ENCODE measurements at places on chromosomes 3 and 15. TPM values are rescaled to one million over a fixed set of nuclear protein-coding genes. Genes with fewer than 3 reads are reported as not detected.

DNA sequence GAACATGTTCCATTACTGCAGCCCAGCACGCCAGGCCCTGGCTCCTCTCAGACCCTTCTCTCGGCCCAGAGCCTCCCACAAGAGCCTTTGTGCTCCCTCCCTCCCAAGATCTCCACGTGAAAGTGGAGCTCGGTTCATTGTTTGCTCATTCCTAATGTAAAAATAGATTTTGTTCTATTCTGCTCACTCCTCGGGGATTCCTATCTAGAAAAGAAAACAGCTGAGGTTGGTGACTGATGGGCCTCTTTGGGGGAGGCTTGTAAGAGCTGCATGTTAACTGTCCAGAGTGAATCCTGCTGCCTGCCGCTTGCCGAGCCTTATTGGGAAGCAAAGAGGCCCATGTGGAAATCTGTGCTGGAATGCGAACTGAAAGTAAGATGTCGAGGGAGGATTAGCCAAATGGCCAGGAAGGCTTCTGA lies 267.1 kb downstream of the LRTM1 start:
- H3K4me3 ChIP-seq: no peak overlapping the region
- peaks cover 5% of the 10 kb centered on the region for H3K4me1 ChIP-seq
- H3K27ac ChIP-seq: no peak overlapping the region
- DNase-seq: no peak
- H3K27me3 ChIP-seq: no peaks in the 10 kb centered on the region

DNA sequence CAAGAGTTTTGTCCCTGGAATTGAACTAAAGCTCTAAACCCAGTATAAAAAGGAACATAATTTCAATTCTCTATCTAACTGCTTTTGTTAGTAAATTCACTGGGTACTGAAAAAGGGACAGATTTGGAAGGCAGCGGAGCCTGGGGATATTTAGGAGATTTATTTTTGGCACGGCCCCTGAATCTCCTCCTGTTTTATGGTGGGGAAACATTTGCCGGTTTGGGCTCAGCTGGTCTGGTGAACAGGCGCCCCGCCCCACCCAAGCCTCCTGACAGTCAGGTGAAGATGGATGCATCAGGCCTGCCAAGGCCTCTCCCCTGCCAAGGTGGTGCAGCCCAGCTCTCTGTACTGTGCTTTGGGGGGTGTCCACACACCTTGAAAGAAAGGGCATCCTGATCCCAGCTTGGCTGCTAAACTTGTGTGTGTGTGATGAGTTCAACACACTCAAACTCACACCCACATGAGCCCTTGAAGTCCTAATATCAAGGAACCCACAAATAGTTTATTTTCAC lies 46.3 kb downstream of the EBLN2 start:
- H3K4me3 ChIP-seq: no peak overlapping the region
- H3K4me1 ChIP-seq: no peaks in the 10 kb centered on the region
- H3K27ac ChIP-seq: no peak overlapping the region

DNA sequence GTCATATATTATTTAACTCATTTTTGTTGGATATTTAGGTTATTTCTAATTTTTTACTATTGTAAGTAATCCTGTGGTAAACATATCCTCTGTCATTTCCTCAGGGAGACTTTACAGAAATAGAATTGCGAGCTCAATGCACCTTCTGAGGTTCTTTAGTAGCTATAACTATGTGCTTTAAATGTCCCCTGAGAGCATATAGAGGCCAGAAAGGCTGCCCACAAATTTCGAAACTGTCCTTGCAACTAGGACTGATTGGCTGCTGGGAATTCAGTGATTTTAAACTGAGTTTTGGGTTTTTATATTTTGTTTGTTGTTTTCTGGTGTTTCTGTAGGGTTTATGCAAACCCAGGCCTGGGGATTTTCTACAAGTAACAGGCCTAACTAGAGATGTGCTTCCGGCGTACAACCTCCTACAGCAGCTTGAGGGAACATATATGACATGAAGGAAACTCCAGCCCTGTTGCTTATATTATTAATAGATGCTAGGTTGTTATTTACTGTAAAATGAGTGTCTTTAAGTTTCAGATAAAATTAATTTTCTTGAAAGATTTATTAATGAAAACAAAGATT lies 29.1 kb upstream of the P4HTM start:
- no peak overlapping the region for H3K27ac ChIP-seq
- no peak for DNase-seq

DNA sequence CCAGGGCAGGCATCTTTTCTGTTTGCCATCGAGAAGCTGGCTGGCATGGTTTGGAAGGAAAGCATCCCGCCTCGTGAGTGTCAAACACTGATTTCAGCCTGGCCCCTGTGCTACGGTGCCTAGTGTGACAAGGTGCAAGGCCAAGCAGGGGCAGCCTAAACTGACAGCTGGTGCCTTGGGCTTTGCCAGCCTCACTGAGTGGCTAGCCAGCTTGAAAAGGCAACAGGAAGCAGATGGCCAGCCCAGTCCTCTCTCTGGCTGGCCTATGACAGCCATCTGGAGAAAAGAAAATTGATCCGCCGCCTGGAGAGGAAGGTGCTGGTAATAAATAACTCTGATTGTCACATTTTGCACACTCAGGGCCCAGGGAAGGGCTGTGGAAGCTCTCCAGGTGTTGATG lies 52.2 kb downstream of the C3orf85 start:
- no peak overlapping the region for H3K4me3 ChIP-seq
- H3K27ac ChIP-seq: no peak overlapping the region

DNA sequence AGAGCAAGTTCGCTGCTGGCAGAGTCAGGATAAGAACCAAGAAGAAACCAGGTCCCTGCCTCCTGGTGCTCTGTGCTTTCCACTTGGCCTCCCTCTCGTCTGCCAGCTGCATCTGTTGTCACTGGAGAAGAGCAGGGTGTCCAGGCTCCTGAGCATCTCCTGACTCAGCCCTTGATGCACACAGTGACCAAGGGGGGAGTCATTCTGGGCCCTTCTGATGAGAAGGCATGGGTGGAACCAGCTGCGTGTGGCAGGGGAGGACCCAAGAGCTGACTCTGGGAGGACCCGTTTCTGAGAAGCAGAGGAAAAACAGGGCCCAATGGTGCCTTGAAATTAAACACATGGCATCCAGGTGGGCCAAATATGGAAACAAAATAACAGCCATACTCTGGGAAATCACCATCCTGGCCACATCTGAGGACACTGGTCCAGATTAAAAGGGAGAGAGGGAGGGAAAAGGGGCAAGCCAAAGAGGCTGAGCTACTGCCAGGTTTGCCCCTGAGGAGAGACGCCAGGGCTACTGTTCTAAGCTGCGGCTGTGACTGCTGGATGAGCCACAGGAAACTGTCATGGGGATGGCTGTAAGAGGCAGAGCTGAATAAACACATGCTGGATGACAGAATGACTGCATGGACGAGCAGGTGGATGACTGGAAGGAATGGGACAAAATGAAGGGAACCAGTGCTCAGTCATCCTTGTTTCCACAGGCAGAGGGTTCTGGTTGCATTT lies 58.1 kb upstream of the CA12 start:
- no peak overlapping the region for H3K27ac ChIP-seq
- no peak for DNase-seq
- H3K36me3 ChIP-seq: no peaks in the 10 kb centered on the region
- H3K4me3 ChIP-seq: no peak overlapping the region

GRCh38 chr3:27200721-27201489 lies 168.3 kb downstream of the NEK10 start:
- peaks cover 3% of the 10 kb centered on the region for H3K27me3 ChIP-seq
- H3K4me3 ChIP-seq: no peak overlapping the region
- no peak overlapping the region for H3K27ac ChIP-seq
- no peak for DNase-seq
- H3K36me3 ChIP-seq: no peaks in the 10 kb centered on the region

DNA sequence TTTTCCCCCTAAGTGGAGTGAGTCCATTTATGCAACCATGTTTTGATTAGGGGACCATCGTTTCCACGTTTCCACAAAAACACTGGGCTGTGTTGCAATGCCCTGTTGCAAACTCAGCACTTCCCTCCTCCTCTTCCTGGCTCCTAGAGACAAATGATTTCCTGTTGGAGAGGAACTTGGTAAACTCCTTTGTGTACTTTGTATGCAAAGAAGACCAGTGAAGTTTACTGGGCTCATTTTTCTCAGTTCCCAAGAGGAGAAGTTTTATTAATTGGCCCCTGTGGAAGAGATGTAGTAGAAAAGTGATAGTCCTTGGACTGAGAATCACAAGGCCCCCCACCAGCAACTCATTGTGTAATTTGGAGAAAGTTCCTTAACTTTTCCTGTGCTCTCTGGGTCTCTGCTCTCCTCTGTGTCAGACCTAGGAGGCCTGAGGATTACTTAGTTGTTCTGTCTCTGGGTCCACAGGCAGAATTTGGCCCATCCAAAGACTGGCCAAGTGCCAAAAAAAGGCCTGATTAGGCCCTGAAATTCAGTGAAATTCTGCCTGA lies 95.0 kb downstream of the ATG7 start:
- peak; percentile 53 for DNase-seq
- H3K27ac ChIP-seq: peak overlapping the region; percentile 99
- H3K4me1 ChIP-seq: peaks cover 52% of the 10 kb centered on the region
- no peaks in the 10 kb centered on the region for H3K27me3 ChIP-seq

GRCh38 chr3:53009826-53010539 lies 35.9 kb downstream of the SFMBT1 start:
- no peak overlapping the region for H3K27ac ChIP-seq
- no peak overlapping the region for H3K4me3 ChIP-seq
- no peaks in the 10 kb centered on the region for H3K36me3 ChIP-seq
- no peaks in the 10 kb centered on the region for H3K27me3 ChIP-seq
- no peak for DNase-seq

GRCh38 chr15:69402816-69403215 lies 11.3 kb upstream of the KIF23 start:
- H3K4me3 ChIP-seq: no peak overlapping the region
- no peaks in the 10 kb centered on the region for H3K36me3 ChIP-seq
- no peaks in the 10 kb centered on the region for H3K27me3 ChIP-seq
- no peaks in the 10 kb centered on the region for H3K4me1 ChIP-seq
- no peak for DNase-seq

Gene DTWD1
- 14.5 TPM for total RNA-seq

Gene CCDC39
- total RNA-seq: 0.46 TPM

Gene NEK10
- 1.2 TPM for total RNA-seq

Gene TRPM1
- total RNA-seq: not detected

Gene LRRC15
- not detected for total RNA-seq
